ENCODE measurements at places on chromosomes 2 and 18. TPM values are rescaled to one million over a fixed set of nuclear protein-coding genes. Genes with fewer than 3 reads are reported as not detected.

- H3K4me3 ChIP-seq, result no peak overlapping the region
- H3K36me3 ChIP-seq, result no peaks in the 10 kb centered on the region
- no peak for DNase-seq
- H3K27me3 ChIP-seq, result no peaks in the 10 kb centered on the region
Observed at GRCh38 chr2:12819721-12820120, 103.0 kb downstream of the TRIB2 start.

GRCh38 chr2:15665943-15666460 is 74.3 kb downstream of the DDX1 start:
- H3K4me1 ChIP-seq, result no peaks in the 10 kb centered on the region
- no peak overlapping the region for H3K4me3 ChIP-seq
- no peaks in the 10 kb centered on the region for H3K27me3 ChIP-seq
- H3K27ac ChIP-seq, result no peak overlapping the region
- no peak for DNase-seq

DNA sequence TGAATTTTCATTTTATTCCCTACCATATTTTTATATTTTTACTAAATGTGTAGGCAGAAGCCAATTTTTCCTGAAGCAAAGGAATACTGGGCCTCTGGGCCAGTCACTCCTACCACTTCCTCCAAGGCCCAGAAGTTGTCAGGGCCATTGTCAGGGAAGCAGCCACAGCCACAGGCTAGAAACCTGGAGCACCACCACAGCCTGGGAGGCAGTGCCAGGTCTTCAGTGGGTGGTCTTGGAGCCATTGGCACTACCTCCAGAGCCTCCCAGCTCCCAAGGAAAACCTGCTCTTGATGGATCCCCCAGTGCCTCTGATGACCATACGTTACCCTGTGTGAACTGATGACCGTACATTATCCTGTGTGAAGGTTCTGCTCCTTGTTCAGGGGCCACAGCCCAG is 135.6 kb upstream of the SP5 start:
- no peak overlapping the region for H3K27ac ChIP-seq
- no peaks in the 10 kb centered on the region for H3K4me1 ChIP-seq
- H3K4me3 ChIP-seq, result no peak overlapping the region

DNA sequence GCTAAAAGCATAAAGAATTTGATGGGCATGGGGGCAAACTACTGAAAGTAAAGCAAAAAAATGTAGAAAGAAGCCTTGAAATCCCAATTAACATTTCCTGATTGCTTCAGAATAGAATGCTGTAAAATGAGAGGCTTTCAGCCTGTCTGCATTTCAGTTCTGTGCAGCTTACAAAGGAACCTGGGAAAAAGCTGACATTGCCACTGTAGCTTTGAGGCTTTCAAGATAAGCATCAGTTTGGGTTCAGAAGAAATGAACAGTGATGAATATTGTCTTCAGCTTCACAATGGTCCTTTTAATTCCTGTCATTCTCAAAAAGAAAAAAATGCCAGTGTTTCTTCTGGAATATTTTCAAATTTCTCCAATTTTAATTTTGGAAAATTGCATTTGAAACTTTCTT is 242.7 kb downstream of the LRRTM1 start:
- H3K27ac ChIP-seq, result no peak overlapping the region
- H3K4me1 ChIP-seq, result no peaks in the 10 kb centered on the region
- DNase-seq, result no peak
- H3K36me3 ChIP-seq, result no peaks in the 10 kb centered on the region
- no peak overlapping the region for H3K4me3 ChIP-seq

- no peak for DNase-seq
- no peaks in the 10 kb centered on the region for H3K36me3 ChIP-seq
Observed at GRCh38 chr2:173033084-173033483, 42.6 kb upstream of the MAP3K20 start.

- no peak for DNase-seq
- H3K36me3 ChIP-seq, result no peaks in the 10 kb centered on the region
- no peak overlapping the region for H3K27ac ChIP-seq
- H3K4me3 ChIP-seq, result no peak overlapping the region
- H3K4me1 ChIP-seq, result no peaks in the 10 kb centered on the region
Observed at GRCh38 chr2:134377730-134378129, 123.9 kb downstream of the MGAT5 start.

DNA sequence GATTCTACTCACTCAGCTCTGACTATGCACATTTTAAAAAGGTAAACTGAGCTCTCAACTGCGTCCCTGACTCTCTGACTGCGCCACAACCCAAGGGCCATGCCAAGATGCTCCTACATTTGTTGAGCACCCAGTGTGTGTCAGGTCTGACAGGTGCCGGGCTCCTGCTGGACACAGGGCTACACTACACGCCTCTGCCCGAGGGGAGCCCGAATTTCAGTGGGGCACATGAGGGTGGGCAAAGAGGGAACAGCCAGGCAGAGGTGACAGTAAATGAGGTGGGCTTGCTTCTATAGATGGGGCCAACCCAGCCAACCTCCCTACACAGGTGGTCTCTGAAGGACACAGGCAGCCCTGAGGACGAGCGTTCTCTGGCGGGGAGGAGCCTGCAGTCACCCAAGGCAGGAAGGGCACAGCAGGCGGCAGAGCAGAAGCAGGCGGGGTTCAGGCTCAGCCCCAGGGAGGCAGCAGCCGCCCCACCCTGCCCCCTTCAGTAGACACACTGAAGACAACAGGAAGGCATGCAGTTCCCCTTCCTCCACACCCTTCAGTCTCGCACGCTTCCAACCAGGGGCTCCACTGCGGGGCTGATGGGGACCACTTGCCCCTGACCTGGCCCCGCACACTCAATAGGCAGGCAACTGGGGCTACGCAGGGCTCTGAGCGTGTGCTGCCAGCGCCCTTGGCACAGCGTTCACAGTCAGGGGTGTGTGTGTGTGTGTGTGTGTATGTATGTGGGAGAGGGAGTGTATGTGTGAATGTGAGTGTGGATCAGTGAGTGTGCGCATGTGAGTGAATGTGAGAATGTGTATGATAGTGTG is 98.4 kb downstream of the UXS1 start:
- no peak overlapping the region for H3K4me3 ChIP-seq
- H3K27ac ChIP-seq, result no peak overlapping the region
- no peaks in the 10 kb centered on the region for H3K36me3 ChIP-seq
- H3K27me3 ChIP-seq, result no peaks in the 10 kb centered on the region
- no peaks in the 10 kb centered on the region for H3K4me1 ChIP-seq

Gene DYSF
- total RNA-seq, result 10.9 TPM

- H3K4me3 ChIP-seq, result no peak overlapping the region
- no peaks in the 10 kb centered on the region for H3K27me3 ChIP-seq
- peak overlapping the region; percentile 20 for H3K27ac ChIP-seq
- H3K4me1 ChIP-seq, result peaks cover 34% of the 10 kb centered on the region
- no peak for DNase-seq
Observed at GRCh38 chr2:70091816-70092215, 4.5 kb downstream of the PCBP1 start.

DNA sequence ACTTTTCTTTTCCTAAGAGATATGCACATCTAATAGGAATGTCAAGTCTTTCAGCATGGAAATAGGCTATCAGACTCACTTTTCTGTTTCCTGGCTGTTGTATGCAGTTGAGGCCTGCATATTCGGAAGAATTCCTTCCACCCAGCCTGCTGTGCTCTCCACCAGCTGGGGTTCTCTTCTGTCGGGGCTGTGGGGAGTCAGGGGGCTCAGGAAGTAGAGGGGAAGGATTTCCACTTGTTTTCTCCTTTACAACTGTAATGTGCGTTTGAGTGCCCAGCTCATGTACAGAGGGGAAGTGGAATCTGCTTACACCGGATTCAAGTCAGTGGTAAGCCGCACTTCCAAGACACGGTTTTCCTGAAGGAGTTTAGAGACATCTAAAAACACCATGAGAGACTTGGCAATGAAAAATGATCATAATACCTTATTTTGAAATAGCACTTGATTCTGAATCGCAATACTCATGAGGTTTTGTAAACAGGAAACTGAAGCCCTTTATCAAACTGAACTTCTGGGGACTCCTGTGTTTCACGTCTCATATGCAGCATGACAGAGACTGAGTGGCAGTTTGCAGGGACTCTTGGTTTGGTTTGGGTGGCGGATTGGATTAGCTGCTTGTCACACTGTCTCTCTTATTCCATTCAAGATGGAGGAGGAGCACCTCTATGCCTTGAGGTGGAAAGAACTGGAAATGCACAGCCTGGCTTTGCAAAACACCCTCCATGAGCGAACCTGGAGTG is 90.4 kb downstream of the MTCL1 start:
- H3K27me3 ChIP-seq, result no peaks in the 10 kb centered on the region
- H3K4me3 ChIP-seq, result no peak overlapping the region
- H3K4me1 ChIP-seq, result peaks cover 40% of the 10 kb centered on the region
- no peaks in the 10 kb centered on the region for H3K36me3 ChIP-seq
- H3K27ac ChIP-seq, result no peak overlapping the region

DNA sequence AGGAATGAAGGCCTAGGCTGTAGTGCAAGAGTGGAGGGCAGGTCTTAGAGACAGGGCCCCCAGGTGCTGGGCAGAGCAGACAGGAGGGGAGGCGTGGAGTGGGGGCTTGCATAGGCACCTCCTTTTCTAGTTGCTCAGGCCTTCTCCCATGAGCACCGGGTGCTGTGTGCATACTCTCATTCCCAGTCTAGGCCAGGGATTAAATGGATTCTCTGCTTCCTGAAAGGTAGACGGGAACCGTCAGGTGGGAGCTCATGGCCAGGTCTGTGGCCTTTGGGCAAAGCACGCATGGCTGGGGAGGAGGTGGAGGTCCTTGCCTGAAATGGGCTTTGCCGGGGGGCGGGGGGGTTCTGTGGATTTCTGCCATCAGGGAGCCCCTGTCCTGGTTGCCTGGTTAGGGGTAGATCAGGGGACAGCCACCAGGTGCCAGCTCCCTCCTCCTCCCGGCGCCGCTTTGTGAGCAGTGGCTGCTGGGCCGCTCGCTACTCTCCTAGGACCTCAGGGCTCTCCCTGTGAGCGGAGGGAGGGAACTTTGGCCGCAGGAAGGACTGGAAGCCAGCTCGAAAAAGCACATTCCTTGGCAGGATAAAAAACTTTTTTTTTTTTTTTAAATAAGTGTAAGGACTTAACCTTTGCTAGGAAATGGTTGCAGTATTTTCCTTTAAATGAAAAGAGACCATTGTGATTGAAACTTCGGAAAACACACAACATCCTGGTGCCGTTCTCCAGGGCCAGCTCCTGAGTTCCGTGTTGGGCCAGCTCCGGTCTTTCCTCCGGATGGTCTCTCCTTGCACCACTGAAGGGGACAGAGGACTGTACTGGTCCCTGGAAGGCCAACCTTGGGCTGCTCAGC is 82.8 kb upstream of the HAAO start:
- peak; percentile 35 for DNase-seq
- no peaks in the 10 kb centered on the region for H3K36me3 ChIP-seq
- H3K4me1 ChIP-seq, result peaks cover 22% of the 10 kb centered on the region
- no peaks in the 10 kb centered on the region for H3K27me3 ChIP-seq
- peak overlapping the region; percentile 46 for H3K27ac ChIP-seq
- H3K4me3 ChIP-seq, result no peak overlapping the region

GRCh38 chr2:33034784-33035183 is 88.0 kb downstream of the LTBP1 start:
- H3K4me1 ChIP-seq, result peaks cover 3% of the 10 kb centered on the region
- H3K27ac ChIP-seq, result no peak overlapping the region
- H3K27me3 ChIP-seq, result no peaks in the 10 kb centered on the region
- no peak overlapping the region for H3K4me3 ChIP-seq

Gene TTR
- total RNA-seq, result 352 TPM

Gene LRP2
- not detected for total RNA-seq

Gene REG3G
- 673 TPM for total RNA-seq

- no peaks in the 10 kb centered on the region for H3K27me3 ChIP-seq
- no peak overlapping the region for H3K4me3 ChIP-seq
- no peaks in the 10 kb centered on the region for H3K36me3 ChIP-seq
- DNase-seq, result no peak
- H3K27ac ChIP-seq, result no peak overlapping the region
- H3K4me1 ChIP-seq, result peaks cover 9% of the 10 kb centered on the region
Observed at GRCh38 chr2:130852521-130853115, 15.9 kb downstream of the ARHGEF4 start.

- H3K27ac ChIP-seq, result no peak overlapping the region
- DNase-seq, result no peak
- H3K27me3 ChIP-seq, result no peaks in the 10 kb centered on the region
- no peak overlapping the region for H3K4me3 ChIP-seq
Observed at GRCh38 chr2:233063269-233063975, 3.3 kb downstream of the INPP5D start.

Gene RAD51AP2
- 0.26 TPM for total RNA-seq

Gene ARHGAP25
- 6.6 TPM for total RNA-seq

Gene TFPI
- 54.2 TPM for total RNA-seq

DNA sequence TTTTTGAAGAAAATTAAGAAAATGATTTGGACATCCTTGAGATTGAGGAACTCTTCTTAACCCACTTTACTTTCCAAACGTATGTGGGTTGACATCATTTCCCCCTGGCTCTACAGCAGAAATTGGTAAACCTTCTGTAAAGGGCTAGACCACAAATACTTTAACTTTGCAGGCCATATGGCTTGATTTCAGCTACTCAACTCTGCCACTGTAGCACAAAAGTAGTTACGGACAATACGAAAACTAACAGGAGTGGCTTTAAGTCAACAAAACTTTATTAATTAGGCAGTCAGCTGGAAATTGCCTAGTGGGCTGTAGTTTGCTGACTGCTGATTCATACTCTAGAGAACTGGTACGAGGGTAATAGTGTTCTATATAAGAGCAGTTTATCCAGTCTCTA is 83.2 kb upstream of the DTNB start:
- H3K27me3 ChIP-seq, result no peaks in the 10 kb centered on the region
- H3K4me3 ChIP-seq, result no peak overlapping the region
- H3K36me3 ChIP-seq, result peaks cover 10% of the 10 kb centered on the region
- peaks cover 16% of the 10 kb centered on the region for H3K4me1 ChIP-seq
- H3K27ac ChIP-seq, result no peak overlapping the region
- no peak for DNase-seq

GRCh38 chr2:216114382-216114713 is 5.2 kb downstream of the XRCC5 start:
- peaks cover 8% of the 10 kb centered on the region for H3K36me3 ChIP-seq
- H3K27me3 ChIP-seq, result no peaks in the 10 kb centered on the region
- DNase-seq, result no peak
- peaks cover 42% of the 10 kb centered on the region for H3K4me1 ChIP-seq
- H3K4me3 ChIP-seq, result no peak overlapping the region

Gene ALPI
- total RNA-seq, result not detected

- H3K27me3 ChIP-seq, result no peaks in the 10 kb centered on the region
- no peaks in the 10 kb centered on the region for H3K36me3 ChIP-seq
- DNase-seq, result no peak
- H3K4me1 ChIP-seq, result peaks cover 27% of the 10 kb centered on the region
- H3K4me3 ChIP-seq, result no peak overlapping the region
Observed at GRCh38 chr18:46252759-46253158, 148.6 kb downstream of the HAUS1 start.

Gene ANKRD30BL
- total RNA-seq, result not detected

Measured in body of pancreas (tissue), 4 donors.